Stimulated activated CD4-positive, alpha-beta T cell treated with anti-CD3 and anti-CD28 coated beads, Interleukin-4, amount 100 ng/mL, for 4 hours (primary cell): ENCODE measurements at places on chromosomes 12 and 14.

- no peak for DNase-seq
Measured at GRCh38 chr12:88955531-88955930, 375.3 kb upstream of the KITLG start.

DNA sequence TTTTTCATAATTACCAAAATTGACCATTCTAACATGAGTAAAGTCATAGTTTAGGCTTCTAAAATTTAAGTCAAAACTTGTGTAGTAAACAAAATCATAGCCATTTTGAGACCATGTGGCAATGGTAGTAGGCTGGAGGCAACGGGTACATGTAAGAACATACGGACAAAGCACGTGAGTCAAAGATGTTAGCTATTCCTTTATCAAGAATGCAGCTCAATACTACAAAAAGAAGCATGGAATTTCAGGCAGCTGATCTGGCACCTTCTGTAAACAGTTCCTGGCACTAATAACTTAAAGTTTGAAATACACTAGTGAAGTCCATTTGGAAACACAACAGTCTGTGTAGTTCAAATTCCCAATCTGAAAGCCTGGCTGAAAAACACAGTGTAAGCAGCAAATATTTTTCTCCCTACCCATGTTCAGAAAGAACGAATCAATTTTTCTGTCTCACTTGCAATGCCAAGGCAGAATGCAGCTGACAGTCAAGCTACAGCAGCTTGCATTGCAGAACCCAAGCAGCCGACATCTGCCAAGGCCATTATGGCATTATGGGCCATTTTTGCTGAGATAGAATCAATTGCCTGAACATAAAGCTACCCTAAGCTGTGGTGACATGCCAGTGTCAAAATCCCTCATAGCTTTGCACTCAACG, 29.3 kb downstream of the MYF5 start:
- no peak for DNase-seq

DNA sequence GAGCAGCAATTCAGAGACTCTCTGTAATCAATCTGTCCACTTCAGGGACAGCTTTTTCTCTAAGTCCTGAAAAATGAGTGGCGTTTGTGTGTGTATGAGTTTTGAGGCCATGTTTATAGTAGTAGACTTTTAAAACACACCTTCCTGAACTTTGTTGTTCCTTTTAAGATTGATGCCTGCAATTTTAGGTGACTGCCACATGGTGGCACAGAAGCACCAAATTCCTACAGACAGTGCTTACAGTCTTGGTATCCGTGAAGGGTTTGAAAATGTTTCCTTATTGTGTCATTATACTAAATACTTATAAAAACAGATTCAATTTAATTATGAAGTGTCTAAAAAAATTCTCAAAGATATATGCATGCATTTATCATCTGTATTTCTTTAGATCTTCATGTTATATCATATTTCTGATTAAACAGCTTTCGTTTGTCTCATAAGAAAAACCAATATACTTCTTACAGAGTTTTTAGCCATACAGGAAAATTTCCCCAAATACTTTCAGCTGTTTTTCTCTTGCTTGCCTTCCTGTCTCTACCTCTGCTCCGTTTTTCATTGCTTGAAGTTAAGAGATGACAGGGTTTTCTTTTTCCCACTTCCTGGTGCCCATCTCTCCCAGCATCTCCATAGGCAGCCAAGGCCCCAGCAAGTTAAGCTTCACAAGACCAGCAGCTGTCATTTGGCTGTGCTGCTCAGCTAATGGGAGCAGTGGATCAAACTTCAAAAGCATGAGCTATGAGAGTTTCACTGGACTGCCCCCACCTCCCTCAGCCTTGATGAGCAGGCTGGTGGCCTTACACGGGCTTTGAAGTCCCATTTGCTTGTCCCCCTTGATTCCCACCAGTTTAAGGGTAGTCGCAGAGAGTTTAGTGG, 259.6 kb downstream of the AKAP6 start:
- DNase-seq, result no peak

DNA sequence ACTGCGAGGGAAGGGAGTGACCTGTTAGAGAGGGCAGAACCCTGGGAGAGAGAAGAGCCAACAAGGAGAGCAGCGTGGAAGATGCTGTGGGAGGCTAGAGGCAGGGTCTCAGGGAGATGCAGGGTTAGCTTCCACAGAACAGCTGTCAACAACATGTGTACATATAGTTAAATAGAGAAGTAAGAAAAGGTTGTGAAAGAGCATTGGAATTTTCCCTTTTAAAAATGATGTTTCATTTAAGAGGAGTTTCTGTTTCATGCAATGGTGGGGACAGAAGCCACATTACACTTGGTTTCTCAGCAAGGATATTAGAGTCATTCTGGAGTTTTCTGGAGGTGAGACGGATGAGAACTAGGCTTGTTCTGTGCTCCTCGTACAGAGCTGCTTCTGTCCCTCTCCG, 23.8 kb upstream of the TBC1D30 start:
- DNase-seq, result no peak

- DNase-seq, result no peak
Measured at GRCh38 chr14:101836135-101836534, 74.6 kb downstream of the PPP2R5C start.

- DNase-seq, result no peak
Measured at GRCh38 chr12:93541578-93542225, 30.8 kb upstream of the SOCS2 start.

DNA sequence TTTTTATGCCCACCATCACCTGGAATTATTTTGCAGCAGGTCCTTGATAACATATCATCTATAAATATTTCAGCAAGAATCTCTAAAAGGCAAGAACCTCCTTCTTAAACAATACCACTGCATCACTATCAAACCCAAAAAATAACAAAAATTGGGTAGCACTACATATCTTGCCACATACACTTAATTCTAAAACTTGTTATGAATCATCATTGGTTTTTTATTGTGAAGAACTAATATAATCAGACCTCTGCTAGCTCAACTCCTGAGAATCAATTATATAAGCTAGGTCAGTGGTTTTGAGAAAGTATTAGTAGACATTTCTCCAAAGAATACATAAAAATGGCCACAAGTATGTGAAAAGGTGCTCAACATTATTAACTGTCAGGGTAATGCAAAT, 23.8 kb downstream of the SLC38A1 start:
- no peak for DNase-seq

DNA sequence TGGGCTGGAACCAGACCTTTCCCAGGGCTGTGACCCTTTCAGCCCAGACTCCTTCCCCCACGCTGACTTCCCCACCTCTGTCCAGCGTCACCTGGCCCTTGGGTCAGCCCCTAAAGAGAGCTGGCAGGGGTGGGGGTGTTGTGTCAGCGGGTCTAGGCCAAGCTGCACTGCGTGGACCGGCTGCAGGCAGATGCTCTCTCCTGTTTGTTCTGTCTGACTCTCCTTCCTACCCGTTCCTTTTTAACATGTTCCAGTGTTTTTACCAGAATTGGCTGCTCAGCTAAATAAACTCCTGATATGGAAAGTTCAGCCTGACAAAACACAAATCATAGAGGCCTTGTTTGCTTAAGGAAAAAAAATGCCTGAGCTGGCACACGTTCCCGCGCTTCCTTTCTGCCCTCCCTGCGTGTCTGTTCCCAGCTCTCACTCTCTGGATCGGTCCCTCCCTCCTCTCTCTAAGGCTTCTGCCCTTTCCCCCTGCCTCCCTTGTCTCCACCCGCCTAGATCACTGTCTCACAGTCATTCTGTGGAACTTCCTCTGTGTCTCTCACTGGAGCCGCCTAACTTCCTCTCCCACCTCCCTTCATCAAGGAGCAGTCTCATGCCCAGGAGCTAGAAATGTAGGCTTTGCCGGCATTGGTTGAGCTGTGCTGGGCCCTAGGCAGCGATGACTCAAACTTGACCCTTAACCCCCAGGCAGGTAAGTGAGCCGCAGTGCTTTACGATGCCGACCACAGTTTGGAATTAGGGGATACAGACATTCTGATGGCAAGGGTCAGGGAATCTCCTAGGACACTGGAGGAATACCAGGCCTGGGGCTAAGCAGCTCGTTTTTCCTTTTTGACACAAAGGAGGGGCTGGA, 15.5 kb upstream of the MLXIP start:
- no peak for DNase-seq

DNA sequence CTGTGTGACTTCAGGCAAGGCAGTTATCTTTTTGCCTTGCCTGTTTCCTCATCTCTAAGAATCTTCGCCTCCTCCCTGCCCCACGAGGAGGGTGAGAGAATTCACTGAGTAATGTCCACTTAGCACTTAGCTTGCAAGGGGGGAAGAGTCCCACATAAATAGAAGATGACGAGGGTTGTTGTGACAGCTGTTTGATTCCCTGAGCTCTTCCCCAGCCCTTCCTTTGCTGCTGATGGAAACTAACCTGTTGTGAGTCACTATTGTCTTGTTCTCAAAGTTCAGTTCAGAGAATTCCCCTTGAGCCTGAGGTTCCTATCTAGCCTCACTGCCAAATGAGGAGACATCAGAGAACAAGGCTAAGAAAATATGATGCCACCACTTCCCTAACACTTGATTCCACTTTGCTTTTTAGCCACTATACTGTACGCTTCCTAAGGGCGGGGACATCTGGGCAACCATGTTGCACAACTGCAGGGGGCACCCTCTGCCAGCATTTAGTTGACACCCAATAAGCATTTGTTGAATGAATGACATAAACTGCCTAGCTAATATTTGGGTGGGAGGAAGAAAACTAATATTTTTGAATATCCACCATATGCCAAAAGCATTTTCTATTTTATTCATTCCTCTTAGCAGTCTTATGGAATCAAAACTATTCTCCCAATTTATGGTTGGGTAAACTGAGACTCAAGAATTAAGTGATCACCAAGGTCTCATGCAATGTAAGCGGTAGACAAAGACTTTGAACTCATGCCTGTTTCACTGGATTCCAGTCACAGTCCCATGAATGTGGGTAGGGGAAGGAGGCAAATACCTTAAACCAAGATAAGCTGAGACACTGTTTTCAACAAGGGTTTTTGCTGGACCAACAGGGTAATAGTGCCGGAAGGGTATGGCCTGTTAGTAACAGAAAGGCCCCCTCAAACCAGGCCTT, 77.6 kb downstream of the ZFP36L1 start:
- no peak for DNase-seq

GRCh38 chr12:5511644-5512600, 80.0 kb downstream of the NTF3 start:
- no peak for DNase-seq

- no peak for DNase-seq
Measured at GRCh38 chr12:113860950-113861349, 105.2 kb downstream of the RBM19 start.

- no peak for DNase-seq
Measured at GRCh38 chr14:25001601-25002000, 48.3 kb downstream of the STXBP6 start.

DNA sequence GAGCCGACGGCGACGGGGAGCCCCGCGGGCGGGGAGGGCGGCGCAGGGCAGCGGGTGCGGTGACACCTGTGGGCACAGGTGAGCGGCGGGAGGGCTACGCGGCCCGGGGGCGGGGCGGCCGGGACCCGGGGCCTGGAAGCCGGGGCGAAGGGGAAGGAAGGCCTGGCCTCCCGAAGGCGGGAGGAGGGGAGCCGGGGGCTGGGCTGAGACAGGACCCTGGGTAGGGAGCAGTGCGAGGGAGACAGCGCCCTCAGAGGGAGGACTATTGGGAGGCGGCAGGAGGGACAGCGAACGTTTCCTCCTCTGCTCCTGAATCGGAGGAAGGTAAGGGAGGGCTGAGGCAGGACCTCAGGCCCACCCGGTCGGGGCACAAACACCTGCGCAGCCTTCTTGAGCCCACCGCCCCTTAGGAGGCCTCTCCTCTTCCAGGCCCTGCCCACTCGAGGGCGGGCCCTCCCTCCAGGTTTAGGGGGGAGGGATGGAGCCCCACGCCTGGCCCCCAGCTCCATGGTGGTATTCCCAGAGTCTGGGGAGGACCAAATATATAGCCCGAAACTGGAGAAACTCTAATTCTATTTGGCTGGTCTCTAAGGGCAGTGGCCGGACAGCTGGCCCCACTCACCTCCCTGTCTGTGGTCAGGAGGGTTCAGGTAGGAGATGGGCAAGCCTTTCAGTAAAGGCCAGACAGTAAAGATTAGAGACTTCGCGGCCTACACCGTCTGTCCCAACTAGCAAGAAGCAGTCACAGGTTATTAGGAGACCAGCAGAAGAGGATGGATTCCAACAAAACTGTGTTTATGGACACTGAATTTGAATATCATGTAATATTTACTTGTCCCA, 509 bp downstream of the PLEKHG6 start:
- no peak for DNase-seq

DNA sequence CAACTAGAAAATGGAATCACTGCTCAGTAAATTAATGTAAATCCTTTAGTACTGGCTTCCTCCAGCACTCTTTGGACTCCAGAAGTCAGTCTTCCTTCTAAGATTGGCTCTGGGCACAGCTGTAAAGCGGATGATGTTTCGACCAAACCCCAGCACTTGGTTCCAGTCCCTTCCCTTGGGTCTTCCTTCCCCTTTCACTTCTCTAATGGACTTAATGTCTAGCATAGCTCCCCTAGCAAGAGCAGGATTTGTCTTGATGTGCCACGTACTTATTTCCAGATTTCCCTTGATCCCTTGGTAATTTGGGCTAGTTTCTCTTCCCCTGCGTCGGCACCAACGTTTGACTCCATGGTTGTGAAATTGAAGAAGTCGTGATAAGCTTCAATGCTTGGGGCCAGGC, 28.3 kb downstream of the C12orf75 start:
- DNase-seq, result no peak

DNA sequence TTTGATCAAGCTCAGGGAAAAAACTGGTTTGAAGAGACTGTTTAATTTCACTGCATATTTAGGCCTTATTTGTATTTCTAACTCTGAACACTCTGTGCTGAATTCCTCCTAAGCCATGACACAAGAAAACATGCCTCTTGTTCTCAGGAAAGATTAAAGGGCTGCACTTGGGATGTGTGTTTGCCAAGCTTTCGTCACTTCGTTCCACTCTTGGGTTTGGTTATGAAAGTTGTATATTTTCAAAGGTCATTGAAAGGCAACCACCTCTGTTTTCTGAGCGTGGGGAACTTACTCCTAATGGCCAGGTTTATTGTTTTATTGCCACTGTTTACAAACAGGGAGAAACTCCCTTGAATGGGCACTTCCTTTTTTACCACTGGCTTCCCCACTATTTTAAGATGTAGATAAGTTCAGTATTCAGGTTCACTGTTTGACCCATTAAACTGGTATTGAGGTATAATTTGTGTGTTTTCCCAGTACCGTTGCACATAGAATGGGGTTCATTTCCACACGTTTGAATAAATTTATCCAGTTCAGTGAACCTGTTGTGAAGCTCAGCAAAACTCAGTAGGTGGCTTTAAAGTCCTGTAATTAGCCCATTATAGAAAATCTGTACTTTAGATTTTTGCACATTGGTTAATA, 65.3 kb downstream of the NKX2-1 start:
- DNase-seq, result no peak

DNA sequence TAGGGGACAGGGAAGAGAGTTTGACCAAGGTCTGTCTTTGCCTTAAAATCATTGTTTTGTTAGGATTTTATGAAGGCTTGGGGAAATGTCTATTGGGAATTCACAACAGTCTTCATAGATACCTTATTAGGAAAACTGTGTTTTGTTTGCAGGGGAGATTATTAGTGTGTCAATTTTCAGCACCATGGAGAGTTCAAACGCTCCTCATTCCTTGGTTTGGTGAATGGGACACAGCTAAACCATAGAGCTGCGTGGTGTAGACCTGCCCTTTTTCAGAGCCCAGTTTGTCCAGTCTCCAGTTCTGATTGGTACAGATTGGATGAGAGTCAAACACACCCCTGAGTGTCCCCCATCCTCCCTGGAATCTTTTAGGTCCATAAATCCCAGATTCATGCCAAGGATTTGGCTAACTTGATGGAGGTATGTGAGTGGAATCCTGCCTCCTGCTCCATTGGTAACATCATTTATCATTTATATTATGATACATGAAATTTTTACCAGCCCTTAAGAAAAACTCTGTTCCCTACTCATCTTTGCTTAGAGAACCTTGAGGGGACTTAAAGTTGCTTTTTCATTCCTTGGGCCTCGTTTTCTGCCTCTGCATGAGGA, 12.0 kb downstream of the NGDN start:
- DNase-seq, result no peak

GRCh38 chr14:62800577-62800976, 244.7 kb downstream of the KCNH5 start:
- DNase-seq, result no peak
